NCI-H2107 (cell line): ENCODE measurements at places on chromosomes 11 and 22.

- DNase-seq, result no peak
These were observed 590 bp downstream of the COMMD9 start for GRCh38 chr11:36288442-36289225.

DNA sequence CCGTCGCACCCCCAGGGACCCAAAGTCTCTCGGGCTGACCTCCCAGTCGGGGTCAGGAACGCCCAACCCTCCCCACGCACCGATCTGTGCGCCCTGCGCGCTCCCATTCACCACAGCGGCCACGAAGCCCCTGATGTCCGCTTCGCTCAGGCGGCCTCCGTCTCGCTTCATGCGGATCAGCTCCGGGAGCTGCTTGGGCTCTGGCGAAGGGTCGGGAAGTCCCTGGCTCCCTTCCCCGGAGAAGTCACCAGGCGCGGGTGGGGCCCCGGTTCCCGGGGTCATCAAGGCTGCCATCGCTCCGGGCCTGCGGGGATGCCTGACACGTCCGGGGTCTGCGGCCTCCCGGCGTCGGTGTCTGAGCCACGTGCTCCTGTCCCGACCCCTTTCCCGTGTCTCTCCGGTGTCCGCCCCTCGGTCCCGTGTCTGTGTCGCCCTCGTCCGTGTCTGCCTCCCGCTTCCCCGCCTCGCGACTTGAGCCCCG lies 356 bp downstream of the TYMP start:
- no peak for DNase-seq

DNA sequence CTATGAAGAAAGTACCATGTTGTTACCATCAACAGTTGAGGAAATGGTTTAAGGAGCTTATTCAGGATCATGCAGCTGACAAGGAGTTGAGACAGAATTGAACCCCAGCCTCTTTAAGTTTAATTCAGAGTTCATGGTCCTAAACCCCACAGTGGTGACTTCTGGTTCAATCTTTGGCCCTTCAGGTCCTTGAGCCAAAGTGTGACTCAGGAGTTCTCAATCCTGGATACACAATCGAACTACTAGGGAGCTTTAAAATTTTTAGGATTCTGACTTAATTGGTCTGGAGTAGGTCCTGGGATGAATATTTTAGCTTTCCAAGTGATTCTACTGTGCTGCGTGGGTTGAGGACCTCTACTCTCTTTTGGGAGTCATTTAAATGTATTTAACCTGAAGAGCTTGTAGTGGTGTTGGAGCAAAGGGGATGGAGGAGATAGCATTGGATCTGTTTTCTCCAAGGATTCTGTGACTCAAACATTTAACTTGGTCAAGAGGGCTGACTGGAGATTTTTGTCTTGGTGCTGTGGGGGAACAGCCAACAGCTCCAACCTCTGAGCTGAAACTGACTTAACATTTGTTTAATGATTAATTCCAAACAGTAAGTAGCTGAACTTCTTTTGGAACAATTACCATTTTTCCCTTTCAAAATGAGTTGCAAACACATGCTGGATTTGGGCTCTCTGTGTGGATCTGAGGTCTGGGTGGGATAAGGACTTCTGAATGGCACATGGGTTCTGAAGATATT lies 80.1 kb downstream of the INSC start:
- DNase-seq, result no peak

GRCh38 chr11:83680321-83680720 lies 394.2 kb upstream of the CCDC90B start:
- DNase-seq, result no peak

- DNase-seq, result no peak
These were observed 70.2 kb downstream of the CTTN start for GRCh38 chr11:70468256-70469195.

- no peak for DNase-seq
These were observed 285.9 kb downstream of the BRD1 start for GRCh38 chr22:49541693-49542230.

- DNase-seq, result no peak
These were observed 87.7 kb upstream of the BIRC3 start for GRCh38 chr11:102229510-102230123.

GRCh38 chr11:44010789-44011251 lies 37.0 kb upstream of the ACCSL start:
- DNase-seq, result no peak

DNA sequence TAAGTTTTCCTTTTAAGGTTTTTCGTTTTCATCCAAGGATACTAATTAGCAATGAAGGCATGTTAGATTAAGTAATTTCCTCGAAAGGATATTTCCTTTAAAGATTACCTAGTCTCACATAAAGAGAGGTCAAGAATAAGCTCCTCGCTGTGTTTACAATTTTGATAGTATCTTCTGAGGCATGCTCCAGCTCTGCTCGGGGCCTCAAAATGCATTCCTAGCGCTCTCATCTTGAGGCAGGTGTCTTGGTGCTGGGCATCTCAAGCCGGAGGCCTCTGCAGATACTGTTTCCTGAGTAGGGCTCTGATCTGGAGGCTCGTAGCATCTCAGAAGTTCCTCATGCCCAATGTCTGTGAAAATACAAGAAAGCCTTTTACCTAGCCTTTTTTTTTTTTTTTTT lies 128.6 kb upstream of the SNX19 start:
- no peak for DNase-seq

DNA sequence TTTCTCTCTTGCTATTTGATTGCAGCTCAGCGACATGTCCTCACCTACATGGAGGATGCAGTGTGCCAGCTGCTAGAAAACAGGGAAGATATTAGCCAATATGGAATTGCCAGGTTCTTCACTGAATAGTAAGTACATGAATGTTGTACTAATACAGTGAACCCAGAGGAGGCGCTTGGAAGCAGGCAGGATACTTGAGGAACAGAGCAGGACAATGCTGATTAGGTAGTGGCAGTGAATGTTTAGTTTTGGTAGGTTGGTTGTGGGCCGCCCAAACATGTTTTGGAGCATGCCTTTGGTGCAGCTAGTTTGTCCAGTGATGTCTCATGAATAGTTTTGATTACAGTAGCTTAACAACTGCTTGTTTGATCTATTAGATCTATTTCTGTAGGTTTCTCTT lies 50.6 kb downstream of the CSTPP1 start:
- no peak for DNase-seq

- DNase-seq, result no peak
These were observed 123.5 kb upstream of the LMO1 start for GRCh38 chr11:8387141-8387540.

DNA sequence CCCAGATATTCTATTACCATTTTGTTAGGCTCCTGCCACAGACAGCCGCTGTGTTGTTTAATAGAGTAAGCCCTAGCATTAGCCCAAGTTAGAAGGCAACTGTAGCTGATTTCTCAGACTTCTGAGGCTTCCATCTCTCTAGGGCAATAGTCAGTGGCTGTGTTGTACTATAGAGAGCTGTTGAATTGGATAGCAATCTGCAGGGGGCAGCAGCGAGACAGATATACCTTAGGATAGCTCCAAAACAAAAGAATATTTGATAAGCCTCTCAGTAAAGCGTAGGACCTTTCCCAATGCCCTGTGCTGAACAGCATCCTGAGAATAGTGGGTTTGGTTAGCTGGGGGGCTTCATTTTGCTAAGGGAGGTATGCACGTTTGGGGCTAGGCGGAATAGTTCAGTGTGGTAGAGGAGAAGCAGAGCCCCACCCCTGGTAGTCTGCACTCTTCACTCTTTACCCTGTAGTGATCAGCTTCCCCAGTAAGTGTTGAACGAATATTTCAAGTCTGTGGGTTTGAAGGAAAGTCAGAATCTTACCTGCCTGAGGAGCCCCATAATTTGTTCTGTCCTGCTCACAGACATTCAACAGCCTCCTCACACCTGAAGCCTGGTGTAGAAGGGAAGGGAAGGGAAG lies 515.1 kb downstream of the INSC start:
- DNase-seq, result no peak

DNA sequence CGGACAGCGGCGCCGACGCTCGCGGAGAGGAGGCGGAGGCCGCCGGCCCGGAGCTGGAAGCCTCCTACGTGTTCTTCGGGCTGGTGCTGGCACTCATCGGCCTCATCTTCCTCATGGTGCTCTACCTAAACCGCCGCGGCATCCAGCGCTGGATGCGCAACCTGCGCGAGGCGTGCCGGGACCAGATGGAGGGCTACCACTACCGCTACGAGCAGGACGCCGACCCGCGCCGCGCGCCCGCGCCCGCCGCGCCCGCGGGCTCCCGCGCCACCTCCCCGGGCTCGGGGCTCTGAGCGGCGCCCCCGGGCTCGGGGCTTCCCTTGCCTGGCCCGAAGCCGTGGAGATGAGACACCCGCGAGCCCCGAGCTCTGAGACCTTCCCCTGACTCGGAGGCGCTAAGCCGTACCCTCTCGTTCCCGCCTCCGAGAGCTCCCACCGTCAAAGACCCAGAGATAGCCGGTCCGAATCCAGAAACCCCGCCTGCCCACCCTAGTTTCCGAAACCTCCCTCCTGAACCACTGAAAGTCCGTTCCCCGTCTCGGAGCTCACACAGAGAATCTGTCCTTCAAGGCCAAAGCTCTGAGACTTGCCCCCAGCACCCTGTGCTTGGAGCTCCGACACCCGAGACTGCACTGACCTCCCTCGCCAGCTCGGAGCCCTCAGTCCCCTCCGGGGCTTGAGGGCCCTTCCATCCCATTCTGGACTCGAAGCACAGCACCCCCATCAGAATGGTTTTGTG lies 1.5 kb downstream of the TPBGL start:
- no peak for DNase-seq

GRCh38 chr22:50151571-50152537 lies 18.7 kb upstream of the PANX2 start:
- DNase-seq, result no peak

- DNase-seq, result no peak
These were observed 10.9 kb upstream of the TNNT3 start for GRCh38 chr11:1908618-1909017.

- DNase-seq, result no peak
These were observed 418.6 kb downstream of the FAM181B start for GRCh38 chr11:82315093-82315492.

DNA sequence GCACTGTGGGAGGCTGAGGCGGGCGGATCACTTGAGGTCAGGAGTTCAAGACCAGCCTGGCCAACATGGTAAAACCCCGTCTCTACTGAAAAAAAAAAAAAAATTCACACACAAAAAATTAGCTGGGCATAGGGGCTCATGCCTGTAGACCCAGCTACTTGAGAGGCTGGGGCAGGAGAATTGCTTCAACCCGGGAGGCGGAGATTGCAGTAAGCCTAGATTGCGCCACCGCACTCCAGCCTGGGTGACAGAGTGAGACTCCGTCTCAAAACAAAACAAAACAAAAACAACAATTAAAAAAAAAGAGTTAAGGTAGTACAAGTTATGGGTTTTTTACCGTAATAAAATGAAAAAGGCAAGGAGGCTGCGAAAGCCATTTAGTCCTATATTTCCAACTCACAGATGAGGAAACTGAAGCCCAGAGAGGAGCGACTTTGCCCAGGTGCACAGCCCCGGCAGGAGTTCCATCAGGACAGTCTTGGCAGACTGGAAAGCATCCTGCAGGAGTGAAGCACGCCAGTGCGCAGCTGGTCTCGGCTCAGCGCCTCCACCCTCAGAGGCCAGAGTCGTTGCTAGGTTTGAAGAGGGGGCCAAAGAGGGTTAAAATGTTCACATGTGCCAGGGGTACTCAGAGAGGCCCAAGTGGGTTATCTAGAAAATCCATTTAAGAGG lies 3.8 kb upstream of the FADS3 start:
- DNase-seq, result no peak

DNA sequence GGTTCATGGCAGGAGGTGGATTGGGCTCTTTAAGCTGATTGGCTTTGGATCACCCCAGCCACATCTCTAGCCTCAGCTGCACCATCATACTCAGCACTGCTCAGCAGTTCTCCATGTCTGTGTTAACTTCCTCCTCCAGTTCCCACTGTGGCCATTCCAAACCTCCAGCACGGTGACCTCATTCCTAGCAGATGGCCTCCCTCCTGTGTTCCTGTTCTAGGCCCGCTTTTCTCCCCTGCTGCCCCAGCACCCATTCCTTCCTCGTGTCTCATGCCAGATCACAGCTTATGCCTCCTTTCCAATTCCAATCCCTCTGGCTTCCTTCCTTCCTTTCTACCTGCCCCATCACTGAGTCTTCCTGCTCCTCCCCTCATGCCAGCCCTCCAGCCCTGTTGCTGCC lies 96.1 kb downstream of the MICAL2 start:
- no peak for DNase-seq

- no peak for DNase-seq
These were observed 183.8 kb downstream of the SWAP70 start for GRCh38 chr11:9847636-9848035.

- DNase-seq, result no peak
These were observed 10.2 kb downstream of the SCUBE2 start for GRCh38 chr11:9081153-9081552.

- DNase-seq, result no peak
These were observed 6.8 kb downstream of the MAP4K2 start for GRCh38 chr11:64796047-64796756.

DNA sequence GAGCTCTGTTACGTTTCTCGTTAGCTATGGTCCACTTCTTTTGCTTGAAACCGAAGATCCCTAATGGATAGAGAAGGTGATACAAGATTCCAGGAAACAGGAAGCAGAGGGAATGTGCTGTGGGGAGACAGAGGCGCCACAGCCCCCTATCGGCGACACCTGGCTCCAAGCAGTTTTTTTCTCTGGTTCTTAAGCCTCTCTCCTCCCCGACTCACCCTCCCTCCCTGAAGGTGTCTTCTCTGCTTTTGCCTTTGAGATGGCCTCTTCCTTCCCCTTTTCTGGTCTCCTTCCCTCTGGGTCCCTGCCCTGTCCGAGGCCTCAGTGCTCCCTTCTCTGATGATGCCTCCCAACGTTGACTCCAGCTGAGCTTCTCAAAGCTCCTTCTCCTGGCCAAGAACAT lies 14.2 kb upstream of the APOBEC3A start:
- no peak for DNase-seq

DNA sequence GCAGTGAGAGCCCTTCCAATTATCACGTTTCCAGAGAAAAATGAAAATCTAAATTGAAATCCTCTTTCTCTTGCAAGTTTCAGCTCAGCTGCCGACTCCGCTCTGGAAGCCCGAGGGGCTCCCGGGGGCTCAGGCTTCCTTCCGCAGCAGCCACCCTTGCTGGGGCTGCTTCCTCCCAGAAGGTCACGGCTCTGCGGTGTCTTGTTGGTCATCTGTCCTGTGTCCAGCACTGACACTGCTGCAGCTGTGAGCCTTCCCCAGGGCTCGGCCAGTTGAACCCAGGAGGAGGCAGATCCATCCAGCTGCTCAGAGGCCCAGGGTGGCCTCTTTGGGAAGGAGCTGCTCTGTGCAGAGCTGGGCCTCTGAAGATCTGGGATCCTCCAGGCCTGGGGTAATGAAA lies 1337.2 kb downstream of the TBC1D22A start:
- no peak for DNase-seq
